ENCODE measurements at places on chromosomes 12 and 14.

GRCh38 chr12:48768147-48768546 is 20.7 kb downstream of the ADCY6 start:
- DNase-seq = no peak

DNA sequence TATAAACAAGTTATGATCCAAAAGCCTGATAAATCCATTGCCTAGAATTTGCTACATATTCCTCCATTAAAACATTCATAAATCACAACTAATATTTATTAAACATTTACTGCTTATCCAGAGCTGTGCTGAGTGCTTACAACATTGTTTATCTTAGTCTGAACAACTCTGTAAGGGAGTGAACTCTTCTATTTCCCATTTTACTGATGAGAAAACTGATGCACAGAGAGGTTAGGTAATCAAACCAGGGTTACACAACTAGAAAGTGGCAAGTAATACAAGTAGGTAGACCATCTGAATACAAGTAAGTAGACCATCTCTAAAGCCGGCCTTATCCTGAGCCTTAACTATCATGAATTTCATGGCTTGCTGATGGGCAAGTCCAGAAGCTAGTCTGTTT is 39.5 kb downstream of the WASHC3 start:
- DNase-seq = no peak

DNA sequence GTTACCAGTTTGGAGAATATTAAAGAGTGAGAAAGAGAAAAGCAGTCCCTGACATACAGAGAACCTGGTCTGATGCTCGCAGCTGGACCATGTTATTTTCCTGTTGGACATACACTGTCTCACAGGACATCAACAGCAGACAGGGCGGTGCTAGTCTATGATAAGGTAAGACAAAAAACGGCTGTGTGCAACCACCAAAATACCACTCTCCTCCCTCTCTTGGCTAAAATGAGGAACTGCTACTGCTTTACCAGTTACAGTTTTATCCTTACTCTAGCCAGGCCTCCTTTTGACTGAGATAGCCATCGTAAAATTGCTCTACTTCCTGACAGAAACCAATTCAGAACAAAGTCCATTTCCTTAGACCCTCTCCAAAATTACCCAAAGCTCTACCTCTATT is 47.0 kb upstream of the ERGIC2 start:
- no peak for DNase-seq

GRCh38 chr14:68775614-68776126 is 17.2 kb downstream of the ZFP36L1 start:
- DNase-seq = no peak

DNA sequence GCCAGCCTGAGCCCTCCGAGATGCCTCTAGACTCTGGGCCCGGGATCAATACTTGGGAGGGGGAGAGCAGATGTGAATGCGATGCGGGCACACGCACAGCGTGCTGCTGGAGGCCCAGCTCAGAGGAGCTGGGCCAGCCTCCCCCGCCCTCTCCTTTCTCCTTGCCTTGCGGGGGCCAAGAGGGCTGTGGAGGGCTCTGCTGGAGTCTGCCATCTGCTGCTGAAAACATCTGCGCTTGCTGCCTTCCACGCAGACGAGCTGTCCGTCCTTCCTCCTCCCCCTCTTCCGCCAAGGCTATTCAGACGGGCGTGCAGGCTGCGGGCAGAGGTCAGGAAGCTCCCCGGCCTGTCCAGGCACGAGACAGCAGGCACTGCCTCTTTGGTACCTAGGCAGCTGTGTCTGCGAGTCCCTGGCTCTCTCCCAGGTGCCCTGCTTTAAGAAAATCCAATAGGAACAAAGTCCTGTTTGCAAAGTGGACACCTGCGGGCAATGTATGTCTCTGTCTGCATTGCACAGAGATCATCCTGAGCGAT is 75.2 kb downstream of the SPRING1 start:
- peak; percentile 55 for DNase-seq
